Activated effector memory CD4-positive, alpha-beta T cell treated with anti-CD3 and anti-CD28 coated beads, Interleukin-2, amount 50 U/mL, for 16 hours (primary cell): ENCODE measurements at places on chromosomes 5 and 9.

DNA sequence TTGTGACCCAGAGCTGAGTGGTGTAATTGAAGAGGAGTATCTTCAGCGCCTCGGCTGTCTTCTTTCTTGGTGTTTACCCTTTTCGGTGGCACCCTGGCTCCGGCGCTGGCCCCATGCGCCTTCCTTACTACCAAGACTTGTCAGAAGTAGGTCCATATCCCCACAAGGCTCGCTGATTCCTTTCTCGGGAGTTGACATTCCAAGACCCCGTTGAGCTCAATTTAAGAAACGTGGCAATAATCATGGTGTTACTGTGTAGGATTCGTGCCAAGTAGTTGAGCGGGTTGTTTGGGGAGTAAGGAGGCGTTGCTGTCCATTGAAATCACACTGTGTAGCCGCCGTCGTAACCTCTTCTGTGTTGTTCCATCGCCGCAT is 795 bp downstream of the NDUFAF2 start:
- DNase-seq: no peak

- DNase-seq: no peak
These were observed 171.9 kb downstream of the ENTREP1 start for GRCh38 chr9:69496846-69497450.

GRCh38 chr5:43985411-43985810 is 382.4 kb downstream of the NNT start:
- DNase-seq: no peak

- DNase-seq: no peak
These were observed 31.4 kb upstream of the MSX2 start for GRCh38 chr5:174692982-174693422.

GRCh38 chr9:90770182-90770738 is 31.4 kb upstream of the SYK start:
- no peak for DNase-seq

GRCh38 chr9:134068744-134069479 is 1.1 kb upstream of the BRD3 start:
- DNase-seq: no peak

- no peak for DNase-seq
These were observed 271.9 kb downstream of the SLIT3 start for GRCh38 chr5:169029037-169029436.

- DNase-seq: no peak
These were observed 6.4 kb upstream of the PAIP1 start for GRCh38 chr5:43563321-43563720.

DNA sequence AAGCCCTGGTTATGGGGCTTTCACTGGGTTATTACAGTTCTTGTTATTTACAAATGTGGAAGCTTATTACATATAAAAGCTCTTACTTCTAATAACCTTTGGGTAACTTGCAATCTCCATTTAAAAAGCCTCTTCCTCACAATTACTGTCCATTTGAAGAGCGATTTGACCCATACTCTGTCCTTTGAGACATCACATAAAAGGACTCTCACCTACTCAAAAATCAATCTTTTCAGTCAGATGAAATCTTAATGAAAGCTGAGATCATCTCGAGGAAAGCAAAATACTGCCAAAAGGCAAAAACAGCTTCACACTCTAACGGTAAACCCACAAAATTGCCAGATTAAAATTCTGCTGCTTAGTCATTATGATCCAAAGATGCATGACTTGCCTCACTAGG is 29.8 kb downstream of the ELAVL2 start:
- DNase-seq: no peak

DNA sequence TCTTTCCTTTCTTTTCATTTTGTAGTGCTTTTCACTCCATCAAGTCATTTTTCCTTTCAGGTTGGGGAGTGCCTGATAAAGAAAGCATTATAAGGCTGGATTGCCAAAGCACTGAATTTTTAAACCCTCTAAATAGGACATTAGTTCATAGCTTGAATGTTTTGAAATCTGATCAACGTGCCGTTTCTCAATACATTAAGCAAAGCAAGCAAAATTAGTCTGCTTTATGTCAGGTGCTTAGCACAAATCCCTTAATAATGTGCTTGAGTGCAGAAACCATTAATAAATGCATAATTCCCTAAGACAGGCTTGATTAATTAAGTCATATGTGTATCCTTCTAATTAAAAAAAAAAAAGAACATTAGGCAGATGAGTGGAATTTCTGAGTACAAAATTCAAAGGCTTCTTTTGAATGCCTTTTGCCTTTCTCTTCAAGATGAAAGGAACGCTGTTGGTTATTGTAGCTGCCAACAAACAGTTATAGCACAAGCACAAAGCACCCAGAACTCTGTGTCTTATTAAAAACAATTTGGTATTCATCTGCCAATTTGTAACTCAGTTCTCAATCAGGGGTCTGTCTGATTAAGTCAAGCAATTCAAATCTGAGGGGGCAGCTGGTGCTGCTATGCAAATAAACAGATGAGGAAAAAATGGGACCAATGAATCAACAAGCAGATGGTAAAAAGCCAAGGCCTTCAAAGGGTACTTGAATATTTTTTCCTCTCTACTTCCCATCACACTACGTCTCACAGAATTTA is 233.7 kb downstream of the TLE1 start:
- DNase-seq: no peak

DNA sequence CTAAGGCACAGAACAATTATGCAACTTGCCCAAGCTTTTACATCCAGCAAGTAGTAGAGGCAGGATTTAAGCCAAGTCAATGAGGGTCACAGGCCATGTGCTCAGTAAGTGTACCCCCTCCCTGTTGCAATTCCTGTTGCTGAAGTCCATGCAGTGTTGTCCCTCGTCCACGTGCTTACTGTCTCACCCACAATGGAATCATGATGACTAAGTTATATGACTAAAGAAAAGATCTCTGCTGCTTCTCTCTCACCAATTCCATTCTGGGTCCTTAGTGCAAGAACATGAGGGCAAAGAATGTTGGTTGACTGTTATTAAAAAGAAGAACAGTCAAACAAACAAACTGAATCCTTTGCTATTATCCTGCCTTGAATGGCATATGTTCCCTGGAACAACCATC is 233.6 kb upstream of the SLC24A2 start:
- no peak for DNase-seq

DNA sequence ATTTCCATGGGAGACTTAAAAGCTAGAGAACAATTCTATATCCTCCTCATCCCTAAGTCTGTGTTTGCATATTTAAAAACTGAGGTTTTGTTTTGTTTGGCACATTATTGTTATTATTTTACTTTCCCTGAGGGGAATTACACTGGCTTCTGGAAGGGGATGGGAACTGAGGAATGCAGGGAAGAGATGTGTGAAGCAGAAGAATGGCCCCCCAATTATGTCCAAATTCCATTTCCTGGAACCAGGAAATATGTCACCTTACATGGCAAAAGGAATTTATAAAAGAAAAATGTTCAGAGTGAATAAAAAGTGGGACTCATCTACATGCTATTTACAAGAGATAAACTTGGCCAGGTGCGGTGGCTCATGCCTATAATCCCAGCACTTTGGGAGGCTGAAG is 129.8 kb downstream of the MARCHF11 start:
- DNase-seq: no peak

GRCh38 chr5:117041926-117042595 is 467.4 kb upstream of the SEMA6A start:
- no peak for DNase-seq

DNA sequence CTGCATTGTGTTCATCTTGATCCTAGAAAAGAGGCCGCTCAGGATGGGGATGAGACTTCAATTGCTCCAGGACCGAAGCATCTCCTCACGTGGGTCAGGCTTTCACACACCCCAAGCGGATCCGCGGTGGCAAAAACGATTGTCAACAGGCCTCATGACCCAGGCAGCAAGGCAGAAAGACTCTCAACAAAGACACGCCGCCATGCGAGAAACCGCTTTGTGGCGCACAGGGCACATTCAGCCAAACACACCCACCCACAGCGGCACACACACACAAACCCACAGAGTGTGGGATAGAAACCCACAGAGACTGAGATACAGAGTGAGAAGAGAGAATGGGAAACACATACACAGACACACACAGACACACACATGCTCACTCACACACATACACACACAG is 483.4 kb downstream of the SPATA31A7 start:
- DNase-seq: no peak

DNA sequence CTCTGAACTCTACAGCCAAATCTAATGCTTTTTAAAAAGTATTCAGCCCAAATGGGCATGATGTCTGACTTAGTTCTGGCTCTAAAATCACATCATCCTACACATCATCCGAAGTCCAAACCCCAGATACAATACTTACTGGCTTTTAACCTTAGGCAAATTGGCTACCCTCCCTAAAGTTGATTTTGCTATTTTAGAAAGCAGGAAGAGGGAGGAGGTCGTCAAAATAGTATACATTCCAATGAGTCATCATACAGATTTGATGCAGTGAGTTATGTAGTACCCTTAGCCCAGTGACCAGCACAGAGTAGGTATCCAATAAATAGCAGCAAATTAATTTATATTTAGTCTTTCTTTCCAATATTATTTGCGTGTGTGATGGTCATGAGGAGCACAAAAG is 582.0 kb upstream of the TUSC1 start:
- DNase-seq: no peak

GRCh38 chr5:156879665-156880285 is 29.7 kb downstream of the PPP1R2B start:
- no peak for DNase-seq

GRCh38 chr5:158278216-158278925 is 419.4 kb upstream of the CLINT1 start:
- no peak for DNase-seq

DNA sequence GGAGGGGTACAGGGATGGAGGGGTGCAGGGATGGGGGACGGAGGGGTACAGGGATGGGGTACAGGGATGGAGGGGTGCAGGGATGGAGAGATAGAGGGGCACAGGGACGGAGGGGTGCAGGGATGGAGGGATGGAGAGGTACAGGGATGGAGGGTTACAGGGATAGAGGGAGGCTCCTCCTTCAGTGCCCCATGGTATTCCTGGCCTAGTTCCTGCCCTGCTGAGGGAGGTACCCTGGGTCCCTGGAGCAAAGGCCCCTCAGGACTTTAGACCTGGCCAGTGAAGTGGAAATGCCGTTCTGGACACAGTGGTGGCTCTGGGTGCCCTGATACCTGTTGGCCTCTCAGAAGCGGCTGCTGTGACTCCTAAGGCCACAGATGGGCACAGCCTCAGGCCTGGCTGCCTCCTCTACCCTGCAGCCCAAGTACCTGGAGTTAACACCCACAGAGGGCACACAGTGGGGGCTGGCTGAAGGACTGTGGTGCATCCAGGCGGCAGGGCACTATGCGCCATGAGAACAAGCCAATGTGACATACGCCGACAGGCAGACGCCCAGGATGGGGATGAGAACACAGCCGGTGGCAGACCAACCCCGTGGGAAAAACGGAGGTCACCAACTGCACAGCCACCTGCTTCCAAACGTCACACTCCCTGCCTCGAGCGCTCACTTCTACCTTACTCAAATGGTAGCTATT is 8.4 kb downstream of the PTGES2 start:
- peak; percentile 55 for DNase-seq

DNA sequence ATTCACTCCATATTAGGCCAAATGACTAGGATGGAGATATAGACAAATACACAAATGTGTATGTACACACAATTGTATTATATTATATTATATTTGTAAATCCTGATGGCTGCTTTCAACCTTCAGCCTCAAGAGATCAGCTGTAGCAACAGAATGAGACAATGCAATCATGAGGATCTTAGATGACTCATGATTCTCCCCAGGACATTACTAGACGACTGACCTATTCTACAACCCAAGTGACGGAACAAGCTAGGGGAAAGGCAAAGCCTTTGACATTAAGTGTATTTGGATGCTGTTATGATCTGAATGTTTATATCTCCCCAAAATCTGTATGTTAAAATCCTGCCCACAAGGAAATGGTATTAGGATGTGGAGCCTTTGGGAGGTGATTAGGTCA is 66.5 kb downstream of the COX7C start:
- no peak for DNase-seq

DNA sequence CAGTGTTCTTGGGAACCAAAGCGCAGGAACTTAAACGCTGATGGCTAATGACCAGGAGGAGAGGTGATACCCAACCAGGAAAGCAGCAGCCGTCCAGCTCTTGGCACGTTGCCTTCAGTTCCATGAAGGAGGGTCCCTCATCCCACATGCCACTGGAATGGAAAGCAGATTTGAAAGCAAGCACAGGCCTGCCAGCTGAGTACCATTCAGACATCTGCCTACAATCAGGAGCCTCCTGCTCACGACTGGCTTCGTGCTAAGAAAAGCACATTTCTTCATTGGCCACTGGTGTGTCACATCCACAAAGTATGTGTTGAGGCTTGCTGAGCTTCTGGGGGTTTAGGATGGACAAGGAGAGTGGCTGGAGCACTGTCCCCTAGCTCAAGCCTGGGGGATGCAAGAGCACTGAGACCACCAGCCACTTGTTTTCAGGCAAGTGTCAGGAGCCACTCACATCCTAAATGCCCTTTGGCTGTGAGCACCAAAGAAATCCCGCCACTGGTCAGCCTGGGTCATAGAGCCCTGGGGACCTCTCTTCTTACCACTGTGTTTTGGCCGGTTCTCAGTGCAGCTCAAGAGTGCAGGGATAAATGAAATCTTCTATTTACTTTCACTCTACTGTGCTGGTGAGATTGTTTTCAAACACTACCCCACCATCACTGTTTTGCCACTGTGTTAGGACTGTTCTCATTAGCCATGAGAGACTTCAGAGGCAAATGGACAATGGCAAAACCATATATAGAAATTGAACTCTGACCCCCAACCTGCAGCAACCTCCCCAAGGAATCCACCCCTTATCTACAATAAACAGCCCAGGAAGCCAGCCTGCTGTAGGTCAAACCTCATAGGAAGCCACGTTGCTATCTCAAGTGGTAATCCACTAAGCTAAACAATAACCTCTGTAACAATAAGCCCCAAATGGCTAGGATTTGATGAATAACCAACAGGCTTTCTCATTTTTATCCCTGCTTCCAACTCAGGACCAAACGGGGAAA is 58.3 kb downstream of the MTX3 start:
- no peak for DNase-seq

DNA sequence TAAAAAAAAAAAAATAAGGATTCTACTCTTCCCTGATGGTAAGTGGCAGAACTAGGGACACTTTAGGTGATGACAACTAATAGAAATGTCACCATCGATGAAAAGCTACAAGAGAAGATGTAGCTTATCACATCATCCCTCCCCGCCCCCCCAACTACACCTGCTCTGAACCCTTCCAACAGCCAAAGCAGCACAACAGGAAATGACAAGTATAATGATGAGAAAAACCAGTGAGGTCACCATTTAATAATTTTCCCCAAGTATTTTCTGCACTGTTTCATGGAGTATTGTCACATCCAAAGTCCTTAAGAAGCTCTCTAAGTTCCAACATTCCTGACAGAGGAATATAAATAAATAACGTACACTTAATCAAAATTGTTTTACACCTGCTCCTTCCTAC is 221.4 kb downstream of the EFNA5 start:
- no peak for DNase-seq

DNA sequence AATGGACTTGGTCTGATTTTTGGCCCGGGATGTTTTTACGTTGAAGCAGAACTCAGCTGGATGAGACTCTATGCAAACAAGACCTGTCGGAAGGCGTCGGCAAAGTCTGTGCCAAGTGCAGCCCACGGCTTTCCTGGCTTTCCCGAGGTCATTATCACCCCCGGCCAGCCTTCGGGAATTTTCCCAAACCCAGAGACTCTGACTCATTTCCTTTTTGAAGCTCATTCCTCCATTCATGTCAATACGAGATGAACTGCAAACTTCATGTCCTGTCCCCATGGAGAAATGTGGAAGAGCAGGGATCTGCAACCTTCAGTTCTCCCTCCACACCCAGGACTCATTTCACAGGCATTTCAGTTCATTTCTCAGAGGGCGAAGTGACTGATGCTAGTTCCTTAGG is 95.3 kb downstream of the IRX2 start:
- DNase-seq: no peak
